NCI-H187 (cell line): ENCODE measurements at places on chromosomes 5 and 9.

DNA sequence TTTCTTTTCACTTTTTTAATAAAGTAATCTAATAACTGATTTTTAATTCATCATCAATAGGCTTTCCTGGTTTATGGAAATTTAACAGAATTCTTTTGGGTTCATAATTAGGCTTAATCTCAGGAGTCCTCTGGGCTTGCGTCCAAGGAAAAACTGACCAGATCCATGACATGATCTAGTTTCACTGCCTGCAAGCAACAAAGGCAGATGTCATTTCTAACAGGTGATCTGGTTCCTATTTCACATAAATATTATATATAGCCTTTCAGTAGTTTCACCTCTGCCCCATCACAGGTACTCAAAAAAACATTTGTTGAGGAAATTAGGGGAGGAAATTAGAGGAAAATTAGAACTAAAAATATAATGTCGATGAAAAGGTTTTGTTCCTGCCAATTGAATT, 126.4 kb downstream of the FBXL17 start:
- no peak for DNase-seq

DNA sequence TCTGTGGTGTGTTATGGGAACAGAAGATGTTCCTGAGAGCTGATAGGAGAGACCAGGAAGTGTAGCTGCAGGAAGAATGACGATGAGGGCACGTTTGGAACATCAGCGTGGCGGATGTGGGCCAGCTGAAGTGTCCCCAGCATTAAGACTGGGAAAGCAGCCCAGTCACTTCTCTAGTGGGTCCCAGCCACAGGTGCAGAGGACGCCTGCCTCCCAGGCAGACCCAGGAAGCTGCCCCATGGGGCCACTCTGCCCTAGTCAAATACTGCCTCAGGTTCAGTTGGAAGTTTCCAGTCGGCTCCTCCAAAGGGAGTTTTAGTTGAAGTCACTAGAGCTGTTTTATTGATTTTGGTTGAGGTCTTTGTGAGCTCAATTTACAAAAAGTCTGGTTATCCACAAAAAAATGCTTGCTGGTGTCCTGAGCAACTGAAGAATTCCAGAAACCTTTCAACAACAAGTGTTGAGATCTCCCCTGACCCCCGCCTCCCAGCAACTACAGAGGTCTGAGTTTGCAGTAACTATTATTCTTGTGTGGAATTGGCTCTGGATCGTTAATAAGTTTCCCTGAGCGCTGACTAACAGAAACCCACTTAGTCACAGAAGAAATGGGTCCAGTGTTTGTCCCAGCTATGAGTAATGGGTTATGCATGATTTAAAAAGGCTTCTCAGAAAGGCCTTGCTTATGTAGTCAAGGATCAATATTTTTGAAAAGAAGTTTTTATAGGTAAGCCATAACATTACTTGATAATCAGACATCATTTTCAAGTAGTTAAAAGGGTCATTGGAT, 294.1 kb downstream of the FANCC start:
- DNase-seq: no peak

DNA sequence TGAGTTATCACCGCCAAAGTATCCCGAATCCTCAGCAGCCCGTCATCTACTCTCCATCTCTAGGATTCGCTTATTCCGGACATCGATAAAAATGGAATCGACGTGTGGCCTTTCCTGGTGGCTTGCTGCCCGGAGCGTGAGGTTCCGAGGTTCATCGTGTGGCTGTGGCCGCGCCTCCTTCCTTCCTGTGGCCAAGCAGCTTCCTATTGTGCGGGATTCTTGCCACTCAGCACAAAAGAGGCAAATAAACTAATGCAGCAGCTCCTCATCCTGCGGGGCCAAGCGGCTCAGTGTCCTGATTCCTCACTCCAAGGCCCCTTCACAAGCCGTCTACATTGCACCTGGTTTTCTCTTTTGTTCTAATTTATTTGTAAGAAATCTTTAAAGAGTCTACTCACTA, 800.9 kb downstream of the CDH9 start:
- DNase-seq: no peak

DNA sequence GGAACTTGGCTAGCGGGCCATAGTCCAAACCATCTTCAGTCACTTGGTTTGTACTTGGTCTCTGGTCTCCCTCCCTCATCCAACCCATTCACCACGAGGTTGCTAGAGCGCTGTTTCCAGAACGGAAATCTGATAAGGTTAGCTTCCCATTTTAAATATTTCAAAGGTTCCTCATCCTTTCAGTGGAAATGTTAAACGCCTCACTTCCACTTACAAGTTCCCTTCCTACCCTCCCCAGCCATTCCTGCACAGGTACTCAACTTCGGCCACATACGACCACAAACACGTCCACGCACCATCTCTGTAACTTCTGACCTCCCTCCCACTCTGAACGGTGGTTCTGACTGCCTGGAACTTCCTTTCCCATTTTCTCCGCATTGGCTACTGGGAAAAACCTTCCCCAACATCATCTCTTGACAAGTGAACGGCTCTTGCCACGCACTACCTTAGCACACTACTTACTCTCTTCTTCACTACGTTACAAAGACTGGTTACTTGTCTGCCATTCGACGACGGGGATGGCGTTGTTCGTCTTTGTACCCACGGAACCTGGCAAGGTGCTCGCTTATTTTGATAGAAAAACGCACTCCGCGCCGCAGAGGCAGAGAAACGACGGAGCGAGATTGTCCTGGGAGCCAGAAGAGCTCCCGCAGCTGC, 629 bp downstream of the CCNH start:
- DNase-seq: no peak

GRCh38 chr5:132501961-132502931, 11.7 kb upstream of the IRF1 start:
- no peak for DNase-seq

DNA sequence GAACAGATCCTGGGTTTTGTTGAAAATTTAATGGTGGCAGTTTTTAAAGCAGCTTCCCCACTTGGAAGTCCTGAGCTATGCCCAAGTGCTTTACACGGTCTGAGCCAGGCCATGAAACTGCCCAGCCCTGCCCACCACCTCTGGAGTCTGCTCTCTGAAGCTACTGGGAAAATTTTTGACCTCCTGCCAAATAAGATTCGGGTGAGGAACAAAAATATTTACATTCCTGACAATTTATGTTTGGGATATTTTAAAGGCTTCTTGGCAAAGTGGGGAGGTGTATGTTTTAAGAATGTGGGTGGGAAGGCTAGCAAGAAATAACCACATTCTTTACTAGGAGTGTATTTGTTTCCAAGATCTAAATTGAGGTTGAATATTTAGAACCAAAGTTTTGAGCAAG, 50.0 kb downstream of the HACD4 start:
- DNase-seq: no peak

DNA sequence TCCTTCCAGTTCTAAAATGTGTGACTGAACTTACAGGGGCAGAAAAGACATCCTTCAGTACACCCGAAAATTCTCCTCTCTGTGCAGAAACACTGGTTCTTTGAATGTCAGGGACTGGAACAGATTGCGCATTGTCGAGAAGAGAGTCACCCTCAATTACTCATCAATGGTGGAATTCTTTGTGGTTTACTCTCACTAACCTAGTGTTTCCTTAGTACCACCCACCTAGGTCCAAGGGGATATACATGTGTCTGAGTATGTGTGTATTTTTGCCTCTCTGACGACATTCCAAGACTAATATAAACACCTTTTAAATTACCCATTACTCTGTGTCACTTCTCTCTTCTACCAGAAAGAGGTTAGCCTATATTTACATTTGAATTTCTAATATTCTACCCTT, 660.8 kb downstream of the TLE1 start:
- no peak for DNase-seq

DNA sequence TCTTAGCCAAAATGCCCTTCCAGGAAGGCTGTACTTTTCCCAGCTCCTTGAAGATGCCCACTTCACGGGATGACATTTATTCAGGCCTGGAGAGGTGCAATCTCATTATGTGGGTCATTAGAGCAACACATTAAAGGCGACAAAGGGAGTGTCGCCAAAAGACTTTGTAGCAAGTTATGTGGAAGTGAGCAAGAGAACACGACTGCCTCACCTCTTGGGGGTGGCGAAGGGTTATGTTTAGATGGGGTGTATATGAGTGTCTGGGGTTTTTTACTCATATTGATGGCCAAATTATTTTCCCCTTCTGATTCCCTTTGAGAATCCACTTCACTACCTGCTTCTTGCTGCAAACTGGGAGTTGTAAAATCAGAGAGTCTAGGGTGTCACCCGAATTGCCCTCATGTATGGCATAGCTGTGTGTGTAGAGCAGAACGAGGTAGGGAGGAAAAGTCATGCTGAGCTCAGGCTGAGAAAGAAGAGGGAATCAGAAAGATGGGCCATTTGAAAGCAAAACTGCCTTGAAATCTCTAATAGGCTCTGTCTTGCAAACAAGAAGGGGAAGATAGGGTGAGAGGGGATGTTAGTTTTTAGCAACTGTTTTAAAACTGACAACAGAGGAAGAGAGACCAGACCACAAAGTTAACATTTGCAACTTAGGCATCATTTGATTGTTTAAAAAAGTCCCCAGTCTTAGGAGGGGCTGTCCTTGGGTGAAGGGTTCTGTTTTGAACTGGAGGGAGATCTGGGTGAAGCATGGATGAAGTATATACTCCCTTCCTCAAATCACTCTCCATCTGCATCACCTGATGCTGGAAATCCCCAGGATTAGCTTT, 97.1 kb upstream of the IL12B start:
- no peak for DNase-seq

DNA sequence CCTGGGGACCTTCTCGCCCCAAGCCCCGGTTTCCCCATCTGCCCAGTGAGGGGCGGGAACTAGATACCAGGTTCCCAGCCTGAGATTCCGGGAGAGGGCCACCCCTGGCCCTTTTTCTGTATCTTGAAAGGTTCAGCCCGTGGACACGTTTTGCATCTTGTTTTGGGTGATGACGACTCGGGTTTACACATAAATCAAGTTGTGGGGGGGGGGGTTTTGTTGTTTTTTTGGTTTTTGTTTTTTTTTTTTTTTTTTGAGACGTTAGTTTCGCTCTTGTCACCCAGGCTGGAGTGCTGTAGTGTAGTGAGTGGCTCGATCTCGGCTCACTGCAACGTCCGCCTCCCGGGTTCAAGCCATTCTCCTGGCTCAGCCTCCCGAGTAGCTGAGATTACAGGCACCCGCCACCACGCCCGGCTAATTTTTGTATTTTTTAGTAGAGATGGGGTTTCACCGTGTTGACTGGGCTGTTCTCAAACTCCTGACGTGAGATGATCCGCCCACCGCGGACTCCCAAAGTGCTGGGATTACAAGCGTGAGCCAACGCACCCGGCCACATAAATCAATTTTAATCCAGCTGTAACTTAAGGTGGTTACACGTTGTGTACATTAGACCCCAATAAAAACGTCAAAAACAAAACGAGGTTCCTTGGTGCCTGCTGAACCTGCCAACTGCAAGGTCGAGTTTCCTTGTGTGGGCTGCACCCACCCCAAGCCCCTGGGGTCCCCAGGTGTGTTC, 1.1 kb upstream of the BRD3 start:
- DNase-seq: no peak

DNA sequence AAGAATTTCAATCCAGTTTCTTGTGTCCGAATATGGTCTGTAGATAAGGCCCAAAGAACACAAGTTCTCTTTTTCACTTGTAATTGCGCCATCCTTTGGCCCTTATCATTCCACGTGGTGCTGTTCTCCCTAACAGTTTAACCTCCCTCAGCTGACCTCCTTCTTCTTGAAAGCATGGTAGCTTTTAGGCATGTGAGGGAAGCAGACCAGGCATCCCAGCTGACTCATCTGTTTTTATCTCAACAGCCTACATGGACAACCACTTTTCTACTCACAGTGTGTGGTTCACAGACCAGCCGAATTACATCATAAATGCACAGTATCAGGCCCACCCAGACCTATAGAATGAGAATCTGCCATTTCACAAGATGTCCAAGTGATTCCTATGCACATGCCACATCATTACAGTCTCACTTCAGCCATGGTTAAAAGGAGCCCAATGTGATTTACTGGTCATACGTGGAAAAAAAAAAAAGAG, 26.9 kb upstream of the PLIN2 start:
- DNase-seq: no peak

- no peak for DNase-seq
Observed at GRCh38 chr9:5513966-5514616, 3.8 kb downstream of the PDCD1LG2 start.

GRCh38 chr9:458590-458989, 243.9 kb downstream of the DOCK8 start:
- no peak for DNase-seq

DNA sequence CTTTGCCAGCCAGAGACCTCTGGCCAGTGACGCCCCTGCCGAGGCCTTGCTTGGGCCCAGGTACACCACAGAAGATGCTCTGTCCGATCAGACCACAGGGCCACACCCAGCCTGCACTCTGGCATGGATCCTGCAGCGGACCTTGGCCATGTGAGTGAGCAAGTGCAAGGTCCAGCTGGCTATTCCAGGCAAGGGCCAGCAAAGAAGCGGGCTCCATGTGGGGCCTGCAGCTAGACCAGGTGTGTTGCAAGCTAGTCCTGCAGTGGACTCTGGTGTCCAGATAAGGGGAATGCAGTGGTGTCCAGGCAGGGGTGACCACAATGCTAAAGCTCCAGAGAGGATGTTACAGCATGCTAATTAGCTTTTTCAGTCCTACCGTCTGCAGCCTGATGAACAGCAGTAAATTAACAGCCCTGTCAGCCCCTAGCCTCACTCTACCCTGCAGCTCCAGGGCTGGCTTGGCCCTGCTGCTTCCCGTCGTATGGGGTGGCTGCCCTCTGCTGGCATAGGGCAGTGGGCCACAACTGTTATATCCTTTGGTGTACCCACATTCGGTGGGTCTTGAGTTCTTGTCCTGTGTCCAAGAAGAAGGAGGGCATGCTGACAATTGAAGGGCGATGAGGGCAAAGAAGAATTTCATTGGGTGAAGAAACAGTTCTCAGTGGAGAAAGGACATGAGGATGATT, 284.5 kb upstream of the POU5F2 start:
- no peak for DNase-seq

GRCh38 chr5:97576956-97577355, 393.9 kb upstream of the RIOK2 start:
- no peak for DNase-seq

GRCh38 chr5:132417010-132417439, 47.5 kb downstream of the SLC22A5 start:
- DNase-seq: no peak

GRCh38 chr5:108607421-108607820, 140.3 kb upstream of the FER start:
- DNase-seq: no peak

DNA sequence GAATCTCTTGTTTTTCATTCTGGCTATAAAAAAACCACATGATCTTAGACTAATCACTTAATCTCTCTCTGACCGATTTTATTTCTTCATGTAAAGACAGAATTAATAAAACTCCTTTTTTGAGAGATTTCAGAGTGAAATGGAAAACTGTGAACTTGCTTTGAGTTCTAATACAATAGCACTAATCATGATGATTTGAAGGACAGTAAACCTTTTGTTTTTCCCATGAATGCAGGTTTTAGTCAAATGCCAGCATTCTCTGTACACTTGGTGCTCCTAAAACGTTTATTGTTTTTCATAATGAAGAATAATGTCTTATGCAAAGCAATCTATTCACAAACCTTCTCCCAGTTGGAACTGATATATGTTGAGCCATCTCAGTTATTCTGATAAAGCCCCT, 86.8 kb downstream of the SLC24A2 start:
- DNase-seq: no peak
